ENCODE measurements at places on chromosomes 7 and 10.
A peak's percentile ranks its signal among the peaks of the same experiment; 100 is the strongest.

- no peaks in the 10 kb centered on the region for H3K27me3 ChIP-seq
- H3K4me1 ChIP-seq, result no peaks in the 10 kb centered on the region
- peaks cover 2% of the 10 kb centered on the region for H3K36me3 ChIP-seq
- no peak for DNase-seq
- H3K4me3 ChIP-seq, result no peak overlapping the region
Measured at GRCh38 chr10:37476285-37476684, 350.9 kb downstream of the ANKRD30A start.

DNA sequence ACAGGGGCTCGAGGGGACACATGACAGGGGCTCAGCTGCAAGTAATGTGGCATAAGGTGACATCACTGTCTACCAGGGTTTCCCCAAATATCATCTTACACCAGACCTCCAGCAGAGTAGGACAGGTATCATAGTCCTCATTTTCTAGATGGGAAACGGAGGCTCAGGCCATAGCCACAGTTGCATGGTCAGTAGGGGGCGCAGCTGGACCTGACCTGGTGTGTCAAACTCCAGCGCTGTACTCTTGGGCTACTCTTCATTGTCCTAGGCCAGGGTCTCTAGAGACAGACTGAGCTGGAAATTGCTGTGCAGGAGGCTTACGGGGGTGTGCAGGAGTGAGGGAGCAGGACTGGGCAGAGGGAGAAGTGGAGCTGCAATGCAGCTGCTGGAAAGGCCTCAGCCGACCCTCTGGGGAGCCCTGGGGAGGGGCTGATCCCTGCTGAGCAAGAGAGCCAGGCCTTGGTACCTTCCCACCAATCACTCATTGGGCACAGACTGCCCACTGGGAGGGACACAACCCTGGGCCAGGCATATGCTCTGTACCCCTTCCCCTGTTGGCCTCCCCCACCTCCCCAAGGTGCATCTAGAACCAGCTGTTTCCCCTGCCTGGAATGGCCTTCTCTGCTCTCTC lies 89.9 kb downstream of the CDH23 start:
- peaks cover 5% of the 10 kb centered on the region for H3K36me3 ChIP-seq
- H3K27ac ChIP-seq, result no peak overlapping the region
- peaks cover 19% of the 10 kb centered on the region for H3K27me3 ChIP-seq
- peak; percentile 74 for DNase-seq
- peaks cover 4% of the 10 kb centered on the region for H3K4me1 ChIP-seq
- no peak overlapping the region for H3K4me3 ChIP-seq

- peak overlapping the region; percentile 44 for H3K27ac ChIP-seq
- peaks cover 33% of the 10 kb centered on the region for H3K36me3 ChIP-seq
- H3K4me3 ChIP-seq, result peak overlapping the region; percentile 59
- peaks cover 39% of the 10 kb centered on the region for H3K4me1 ChIP-seq
Measured at GRCh38 chr10:3780771-3781467, 4.1 kb downstream of the KLF6 start.

DNA sequence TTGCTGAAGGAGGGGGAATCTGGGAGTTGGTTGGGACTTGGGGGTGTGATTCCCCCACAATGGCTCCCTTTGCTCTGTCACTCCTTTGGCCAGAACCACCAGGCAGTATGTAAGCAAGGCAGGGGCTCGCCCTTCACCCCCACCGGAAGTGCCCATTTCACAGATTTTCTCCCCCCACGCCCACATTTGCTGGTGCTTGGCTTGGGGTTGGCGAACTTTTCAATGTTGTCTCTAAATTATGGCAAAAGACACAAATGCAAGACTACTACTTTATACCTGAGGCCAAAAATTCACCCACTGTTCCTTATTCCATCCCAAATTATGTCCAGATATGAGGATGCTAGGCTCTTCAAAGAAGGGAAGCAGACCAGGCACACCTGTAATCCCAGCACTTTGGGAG lies 24.5 kb downstream of the RBAK start:
- no peak overlapping the region for H3K4me3 ChIP-seq
- H3K4me1 ChIP-seq, result no peaks in the 10 kb centered on the region
- peaks cover 58% of the 10 kb centered on the region for H3K36me3 ChIP-seq
- DNase-seq, result no peak
- no peak overlapping the region for H3K27ac ChIP-seq

GRCh38 chr10:66587680-66588050 lies 338.2 kb upstream of the LRRTM3 start:
- H3K27me3 ChIP-seq, result no peaks in the 10 kb centered on the region
- peak overlapping the region; percentile 12 for H3K27ac ChIP-seq
- no peak for DNase-seq
- no peaks in the 10 kb centered on the region for H3K4me1 ChIP-seq
- H3K36me3 ChIP-seq, result no peaks in the 10 kb centered on the region
- H3K4me3 ChIP-seq, result no peak overlapping the region

DNA sequence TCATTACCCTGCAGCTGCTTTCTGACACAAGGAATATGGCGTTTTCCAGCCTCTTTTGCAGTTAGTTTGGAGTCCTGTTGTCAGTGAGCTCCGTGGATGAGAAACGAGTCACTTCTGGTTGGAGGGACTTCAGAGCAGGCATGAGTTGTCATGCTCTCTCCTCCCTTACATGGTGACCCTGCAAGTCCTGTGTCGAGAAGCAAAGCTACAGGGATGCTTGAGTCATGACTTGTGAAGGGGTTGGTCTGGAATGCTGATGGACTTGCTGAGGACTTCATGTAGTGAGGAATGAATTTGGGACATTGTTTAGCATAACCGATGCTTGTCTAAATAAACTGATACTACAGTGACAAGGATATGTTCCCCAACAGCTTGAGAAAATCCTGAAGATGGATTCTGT lies 108.8 kb downstream of the ADCYAP1R1 start:
- H3K4me1 ChIP-seq, result no peaks in the 10 kb centered on the region
- no peak for DNase-seq

DNA sequence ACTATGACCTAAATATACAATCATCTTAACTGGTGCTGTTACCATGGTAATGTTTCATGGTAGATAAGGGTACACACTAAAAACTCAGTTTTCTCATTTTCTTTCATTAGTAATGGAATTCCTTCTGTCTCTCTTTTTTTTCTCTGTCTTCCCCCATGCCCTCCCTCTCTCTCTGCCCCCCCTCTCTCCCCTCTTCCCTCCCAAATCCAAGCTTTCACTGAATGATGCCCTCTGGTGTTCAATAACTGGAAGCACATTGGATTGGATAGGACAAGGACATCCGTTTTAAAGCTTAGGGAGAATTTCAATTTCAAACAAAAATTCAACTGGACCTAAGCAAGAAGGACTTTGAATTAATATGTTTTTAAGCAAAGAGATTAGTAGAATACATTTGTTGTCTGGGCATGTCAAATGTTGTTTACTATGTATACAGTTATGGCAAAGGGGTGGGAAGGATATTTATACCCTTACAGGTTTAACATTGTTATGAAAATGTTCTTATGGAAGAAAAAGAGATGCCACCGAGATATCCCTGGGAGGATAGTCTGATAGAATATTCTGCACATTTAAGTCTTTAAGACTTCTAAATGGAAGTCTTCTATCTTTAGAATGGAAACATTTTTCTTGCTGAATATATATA lies 6.1 kb downstream of the CHRM2 start:
- H3K27ac ChIP-seq, result no peak overlapping the region
- H3K4me3 ChIP-seq, result no peak overlapping the region
- peaks cover 8% of the 10 kb centered on the region for H3K4me1 ChIP-seq
- DNase-seq, result no peak
- H3K36me3 ChIP-seq, result no peaks in the 10 kb centered on the region

- peaks cover 8% of the 10 kb centered on the region for H3K36me3 ChIP-seq
- no peak for DNase-seq
- peaks cover 19% of the 10 kb centered on the region for H3K4me1 ChIP-seq
- no peak overlapping the region for H3K27ac ChIP-seq
Measured at GRCh38 chr7:6162331-6162620, 110.1 kb downstream of the CYTH3 start.

GRCh38 chr7:98797150-98797549 lies 72.7 kb downstream of the TMEM130 start:
- H3K4me1 ChIP-seq, result no peaks in the 10 kb centered on the region
- H3K27ac ChIP-seq, result no peak overlapping the region
- no peak for DNase-seq
- no peak overlapping the region for H3K4me3 ChIP-seq

GRCh38 chr7:105600720-105601550 lies 19.6 kb upstream of the EFCAB10 start:
- H3K27me3 ChIP-seq, result no peaks in the 10 kb centered on the region
- no peak for DNase-seq
- H3K36me3 ChIP-seq, result no peaks in the 10 kb centered on the region
- H3K27ac ChIP-seq, result no peak overlapping the region
- peaks cover 3% of the 10 kb centered on the region for H3K4me1 ChIP-seq

GRCh38 chr7:85030893-85031292 lies 156.0 kb downstream of the SEMA3D start:
- no peak overlapping the region for H3K4me3 ChIP-seq
- H3K4me1 ChIP-seq, result peaks cover under 1% of the 10 kb centered on the region
- peaks cover 7% of the 10 kb centered on the region for H3K36me3 ChIP-seq
- H3K27ac ChIP-seq, result no peak overlapping the region

DNA sequence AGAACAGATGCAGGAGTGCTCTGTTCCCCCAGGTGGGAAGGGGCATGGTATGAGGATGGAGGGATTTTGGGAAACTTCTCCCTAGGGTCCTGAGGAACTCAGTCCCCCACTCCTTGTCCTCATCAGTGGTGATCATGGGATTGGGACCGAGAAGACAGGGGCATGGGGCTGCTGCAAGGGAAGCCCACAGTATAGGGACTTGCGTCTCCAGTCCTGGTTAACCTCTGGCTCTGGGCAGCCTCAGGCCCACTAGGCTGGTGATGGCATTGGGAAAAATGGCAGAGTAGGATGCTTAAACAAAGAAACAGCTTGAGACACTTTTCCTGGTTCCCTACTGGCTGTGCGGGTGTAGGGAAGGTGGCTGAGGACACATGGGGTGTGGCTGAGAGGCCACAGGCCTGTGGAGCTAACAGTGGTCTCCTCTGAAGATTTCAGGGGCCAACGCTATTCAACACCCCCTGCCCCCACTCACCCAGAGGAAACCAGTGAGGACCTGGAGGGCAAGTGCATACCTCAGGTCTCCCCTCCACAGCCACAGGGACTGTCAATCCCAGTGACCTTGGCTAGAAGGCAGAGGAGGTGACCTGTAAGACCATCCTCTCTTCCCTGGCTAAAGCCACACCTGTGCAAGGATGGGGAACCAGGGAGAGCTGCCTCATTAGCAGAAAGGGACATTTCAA lies 261.3 kb downstream of the CCSER2 start:
- no peak for DNase-seq
- no peak overlapping the region for H3K27ac ChIP-seq
- H3K36me3 ChIP-seq, result no peaks in the 10 kb centered on the region
- peaks cover 12% of the 10 kb centered on the region for H3K4me1 ChIP-seq
- no peak overlapping the region for H3K4me3 ChIP-seq
- no peaks in the 10 kb centered on the region for H3K27me3 ChIP-seq

- no peaks in the 10 kb centered on the region for H3K36me3 ChIP-seq
- H3K4me3 ChIP-seq, result peak overlapping the region; percentile 93
- peaks cover 36% of the 10 kb centered on the region for H3K4me1 ChIP-seq
- H3K27me3 ChIP-seq, result peaks cover 2% of the 10 kb centered on the region
- no peak for DNase-seq
Measured at GRCh38 chr7:44849885-44850544, 2.1 kb upstream of the H2AZ2 start.

DNA sequence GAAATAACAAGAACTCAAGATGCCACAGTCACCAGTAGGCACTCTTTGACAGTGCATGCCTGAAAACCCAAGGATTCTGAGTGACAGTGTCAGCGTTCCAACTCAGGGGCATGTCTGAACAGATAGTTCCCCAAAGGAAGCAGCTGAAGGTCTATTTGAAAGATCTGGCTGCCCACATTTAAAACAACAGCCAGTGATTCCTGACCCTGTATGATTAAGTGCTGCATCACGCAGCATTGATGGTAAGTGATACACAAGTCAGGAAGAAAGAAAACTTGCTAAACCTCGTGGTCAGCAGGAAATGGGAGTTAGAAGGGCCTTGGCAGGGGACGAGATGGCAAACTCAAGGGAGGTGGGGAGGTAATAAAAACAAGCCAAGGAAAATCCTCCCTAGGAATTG lies 1013.1 kb downstream of the TYW1 start:
- no peaks in the 10 kb centered on the region for H3K27me3 ChIP-seq
- no peak overlapping the region for H3K27ac ChIP-seq
- H3K36me3 ChIP-seq, result no peaks in the 10 kb centered on the region
- H3K4me1 ChIP-seq, result no peaks in the 10 kb centered on the region
- H3K4me3 ChIP-seq, result no peak overlapping the region

DNA sequence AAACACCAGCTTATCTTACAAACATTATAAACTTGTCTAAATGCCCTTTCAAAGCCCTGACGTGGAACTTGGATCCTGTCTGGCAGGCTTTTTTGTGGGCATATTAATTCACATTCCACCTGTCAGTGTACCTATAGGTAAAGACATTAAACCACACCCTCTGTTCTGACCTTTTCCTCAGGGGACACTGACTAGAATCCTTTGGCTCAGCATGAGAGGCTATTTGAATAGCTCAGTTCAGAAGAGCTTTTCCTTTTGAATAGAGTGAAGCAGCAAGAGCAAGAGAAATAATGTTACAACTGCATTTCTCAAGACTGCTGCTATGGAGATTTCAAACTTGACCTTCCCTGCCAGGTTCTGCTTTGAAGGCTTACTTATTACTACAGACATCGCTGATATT lies 76.9 kb downstream of the CYP51A1 start:
- no peak overlapping the region for H3K4me3 ChIP-seq
- H3K27ac ChIP-seq, result no peak overlapping the region
- H3K4me1 ChIP-seq, result peaks cover 10% of the 10 kb centered on the region
- DNase-seq, result no peak
- H3K27me3 ChIP-seq, result no peaks in the 10 kb centered on the region

GRCh38 chr10:133336577-133337369 lies at the start of gene CALY:
Gene CALY (minus strand): TSS chr10:133336896. CDS start chr10:133328989, 7,907 bp downstream.
- H3K4me1 ChIP-seq, result peaks cover 3% of the 10 kb centered on the region
- H3K36me3 ChIP-seq, result peaks cover 5% of the 10 kb centered on the region
- peak; percentile 28 for DNase-seq

DNA sequence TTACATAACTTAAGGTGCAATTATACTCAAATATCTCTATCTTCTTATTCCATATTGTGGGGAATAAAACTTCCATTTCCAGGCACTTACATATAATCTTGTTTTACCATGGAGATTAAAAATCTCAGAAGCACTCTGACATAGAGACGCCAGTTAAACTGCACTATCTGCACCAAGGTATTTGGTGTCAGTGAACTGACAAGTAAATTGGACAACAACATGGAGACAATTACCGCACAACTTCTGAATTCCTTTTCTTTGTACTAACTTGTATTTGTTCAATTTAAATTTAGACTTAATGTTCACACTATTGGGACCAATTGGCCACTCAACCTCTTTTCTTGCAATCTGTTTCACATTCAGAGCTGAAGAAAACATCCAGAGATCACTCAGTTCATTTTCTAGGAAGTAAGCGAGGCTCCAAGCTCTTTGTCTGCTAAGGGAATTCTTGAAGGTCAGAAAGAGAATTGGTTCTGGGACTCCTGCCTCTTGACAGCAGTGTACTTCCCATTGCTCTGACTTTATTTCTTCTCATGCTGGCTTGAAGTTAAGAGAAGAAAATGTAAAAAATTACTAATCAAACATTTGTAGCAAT lies 184.7 kb downstream of the CHCHD3 start:
- DNase-seq, result no peak
- peak overlapping the region; percentile 64 for H3K27ac ChIP-seq
- peaks cover 8% of the 10 kb centered on the region for H3K4me1 ChIP-seq
- peaks cover 32% of the 10 kb centered on the region for H3K36me3 ChIP-seq

Measured in neural crest cell (in vitro differentiated cells).